ENCODE measurements at places on chromosomes 12 and 14.

DNA sequence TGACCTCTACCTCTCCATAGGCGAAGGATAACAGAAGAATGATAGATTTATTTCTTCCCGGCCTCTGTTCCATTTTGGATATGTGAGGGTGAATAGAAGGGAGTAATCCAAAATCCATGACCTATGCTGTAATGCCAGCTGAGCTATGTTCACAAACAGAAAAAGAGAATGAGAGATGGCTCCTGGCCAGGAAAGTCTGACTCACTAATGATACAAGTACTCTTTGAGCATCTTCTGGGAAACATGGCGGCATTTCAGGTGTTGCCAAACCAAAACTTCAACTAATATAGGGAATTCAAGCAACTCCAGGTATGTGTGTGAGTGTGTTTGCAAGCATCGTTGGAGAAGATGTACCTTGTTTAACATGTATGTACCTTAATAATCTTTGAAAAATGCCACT lies 55.1 kb downstream of the MED13L start:
- H3K27ac ChIP-seq: no peak overlapping the region
- H3K36me3 ChIP-seq: no peaks in the 10 kb centered on the region
- no peak for DNase-seq
- peaks cover 30% of the 10 kb centered on the region for H3K4me1 ChIP-seq
- no peak overlapping the region for H3K4me3 ChIP-seq

DNA sequence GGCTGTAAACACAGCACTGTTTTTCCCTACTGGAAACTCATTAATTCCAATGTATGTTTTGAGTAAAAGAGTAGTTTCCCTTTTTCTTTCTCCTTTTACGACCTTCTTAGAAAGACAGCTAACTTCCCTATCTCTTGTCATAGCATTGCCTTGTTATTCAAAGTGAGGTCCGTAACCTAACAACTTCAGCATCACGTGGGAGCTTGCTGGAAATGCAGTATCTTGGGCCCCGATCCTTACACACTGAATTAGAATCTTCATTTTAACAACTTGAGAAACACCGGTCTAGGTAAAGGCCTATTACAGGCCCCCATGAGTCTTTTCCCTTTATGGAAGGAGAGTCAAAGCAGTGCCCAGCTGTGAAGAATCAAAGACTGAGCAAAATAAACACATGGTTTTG lies 230.7 kb upstream of the PRKD1 start:
- no peak for DNase-seq
- no peaks in the 10 kb centered on the region for H3K4me1 ChIP-seq
- H3K4me3 ChIP-seq: no peak overlapping the region
- peaks cover 1% of the 10 kb centered on the region for H3K36me3 ChIP-seq
- no peak overlapping the region for H3K27ac ChIP-seq

GRCh38 chr14:79581912-79582576 lies 629.3 kb downstream of the DIO2 start:
- no peaks in the 10 kb centered on the region for H3K4me1 ChIP-seq
- H3K27ac ChIP-seq: no peak overlapping the region
- no peaks in the 10 kb centered on the region for H3K36me3 ChIP-seq

GRCh38 chr12:11865824-11866223 lies 204.9 kb upstream of the BCL2L14 start:
- no peak for DNase-seq
- H3K27me3 ChIP-seq: no peaks in the 10 kb centered on the region
- H3K4me1 ChIP-seq: no peaks in the 10 kb centered on the region
- no peak overlapping the region for H3K4me3 ChIP-seq
- H3K27ac ChIP-seq: no peak overlapping the region

DNA sequence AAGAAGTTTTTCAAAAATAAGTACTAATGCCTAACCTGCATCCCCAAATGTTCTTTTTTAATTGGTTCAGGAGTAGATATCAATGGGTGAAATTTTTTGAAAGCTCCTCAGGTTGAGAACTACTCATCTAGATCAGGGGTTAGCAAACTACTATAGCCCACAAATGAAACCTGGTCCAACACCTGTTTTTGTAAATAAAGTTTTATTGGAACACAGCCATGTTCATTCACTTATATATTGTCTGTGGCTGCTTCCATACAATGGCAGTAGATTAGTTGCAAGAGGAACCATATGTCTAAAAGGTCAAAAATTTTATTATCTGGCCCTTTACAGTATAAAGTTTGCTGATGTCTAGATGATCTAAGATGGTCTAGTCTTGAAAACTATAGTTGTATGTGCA lies 13.8 kb downstream of the PUS7L start:
- H3K27me3 ChIP-seq: no peaks in the 10 kb centered on the region
- peaks cover 31% of the 10 kb centered on the region for H3K36me3 ChIP-seq
- no peak overlapping the region for H3K4me3 ChIP-seq

DNA sequence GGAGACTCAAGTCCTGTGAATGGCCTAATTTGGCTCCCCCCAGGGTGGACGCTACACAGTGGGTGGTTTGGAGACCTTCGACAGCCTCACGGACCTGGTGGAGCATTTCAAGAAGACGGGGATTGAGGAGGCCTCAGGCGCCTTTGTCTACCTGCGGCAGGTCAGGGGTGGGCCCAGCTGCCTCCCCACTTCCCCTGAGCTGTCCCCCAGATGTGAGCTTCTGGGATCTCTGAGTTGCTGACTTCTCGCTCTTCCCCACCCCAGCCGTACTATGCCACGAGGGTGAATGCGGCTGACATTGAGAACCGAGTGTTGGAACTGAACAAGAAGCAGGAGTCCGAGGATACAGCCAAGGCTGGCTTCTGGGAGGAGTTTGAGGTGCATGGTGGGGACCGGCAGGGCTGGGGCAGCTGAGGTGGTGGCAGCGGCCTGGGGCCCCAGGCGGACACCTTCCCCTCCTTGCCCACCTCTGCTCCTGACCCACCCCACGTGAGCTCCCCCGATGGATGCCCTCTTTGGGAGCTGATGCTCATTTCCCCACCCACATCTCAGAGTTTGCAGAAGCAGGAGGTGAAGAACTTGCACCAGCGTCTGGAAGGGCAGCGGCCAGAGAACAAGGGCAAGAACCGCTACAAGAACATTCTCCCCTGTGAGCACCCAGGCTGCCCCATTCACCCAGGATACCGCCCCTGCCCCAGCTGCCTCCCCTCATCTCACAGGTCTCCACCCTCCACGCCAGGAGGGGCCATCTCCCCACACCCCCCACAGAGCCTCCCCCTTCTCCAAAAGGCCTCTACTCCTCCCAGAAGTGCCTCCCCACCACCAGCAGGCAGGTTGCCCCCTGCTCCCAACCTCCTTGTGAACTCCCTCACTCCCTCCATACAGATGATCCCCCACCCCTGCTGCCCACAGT lies 4.2 kb downstream of the PTPN6 start:
- peaks cover 87% of the 10 kb centered on the region for H3K4me1 ChIP-seq
- H3K27ac ChIP-seq: peak overlapping the region; percentile 99
- H3K36me3 ChIP-seq: peaks cover 72% of the 10 kb centered on the region
- no peak for DNase-seq
- H3K27me3 ChIP-seq: no peaks in the 10 kb centered on the region

GRCh38 chr14:76012354-76012753 lies 26.8 kb downstream of the IFT43 start:
- no peak for DNase-seq
- H3K27ac ChIP-seq: no peak overlapping the region
- no peaks in the 10 kb centered on the region for H3K27me3 ChIP-seq
- no peaks in the 10 kb centered on the region for H3K4me1 ChIP-seq
- H3K36me3 ChIP-seq: peaks cover 12% of the 10 kb centered on the region

- H3K4me3 ChIP-seq: peak overlapping the region; percentile 65
- no peaks in the 10 kb centered on the region for H3K27me3 ChIP-seq
- H3K4me1 ChIP-seq: peaks cover 48% of the 10 kb centered on the region
- H3K36me3 ChIP-seq: peaks cover 5% of the 10 kb centered on the region
- DNase-seq: no peak
These were observed 31.3 kb downstream of the GABARAPL1 start for GRCh38 chr12:10243818-10244520.

GRCh38 chr12:15644700-15645099 lies 144.5 kb downstream of the EPS8 start:
- H3K4me1 ChIP-seq: no peaks in the 10 kb centered on the region
- DNase-seq: no peak
- H3K27me3 ChIP-seq: peaks cover 20% of the 10 kb centered on the region
- no peak overlapping the region for H3K4me3 ChIP-seq
- H3K27ac ChIP-seq: no peak overlapping the region
- H3K36me3 ChIP-seq: no peaks in the 10 kb centered on the region
